HepG2 (cell line): ENCODE measurements at places on chromosomes 5 and 9. TPM values are rescaled to one million over a fixed set of nuclear protein-coding genes. Genes with fewer than 3 reads are reported as not detected.

The CATSPER3 gene
- total RNA-seq: 0.14 and 0.33 TPM in 2 replicates

The GMCL2 gene
- total RNA-seq: not detected in 2 replicates

GRCh38 chr9:124411514-124412227, 3.6 kb downstream of the PSMB7 start:
- DNase-seq: no peak
- peaks cover 13% of the 10 kb centered on the region for H3K36me3 ChIP-seq
- H3K27me3 ChIP-seq: no peaks in the 10 kb centered on the region

- no peaks in the 10 kb centered on the region for H3K27me3 ChIP-seq
- no peak overlapping the region for H3K4me3 ChIP-seq
- H3K4me1 ChIP-seq: peaks cover 61% of the 10 kb centered on the region
Measured at GRCh38 chr9:4842213-4842612, 49.5 kb downstream of the RCL1 start.

GRCh38 chr5:126107381-126107780, 315.8 kb upstream of the GRAMD2B start:
- DNase-seq: no peak
- no peaks in the 10 kb centered on the region for H3K27me3 ChIP-seq
- H3K4me3 ChIP-seq: no peak overlapping the region
- no peak overlapping the region for H3K27ac ChIP-seq
